ENCODE measurements at places on chromosomes 7 and 10. TPM values are rescaled to one million over a fixed set of nuclear protein-coding genes. Genes with fewer than 3 reads are reported as not detected.
A peak's percentile ranks its signal among the peaks of the same experiment; 100 is the strongest.

CREB5 gene
- 4.0 TPM for total RNA-seq

- peak; percentile 9 for DNase-seq
These were observed 41.5 kb upstream of the EBLN1 start for GRCh38 chr10:22259280-22259679.

DNA sequence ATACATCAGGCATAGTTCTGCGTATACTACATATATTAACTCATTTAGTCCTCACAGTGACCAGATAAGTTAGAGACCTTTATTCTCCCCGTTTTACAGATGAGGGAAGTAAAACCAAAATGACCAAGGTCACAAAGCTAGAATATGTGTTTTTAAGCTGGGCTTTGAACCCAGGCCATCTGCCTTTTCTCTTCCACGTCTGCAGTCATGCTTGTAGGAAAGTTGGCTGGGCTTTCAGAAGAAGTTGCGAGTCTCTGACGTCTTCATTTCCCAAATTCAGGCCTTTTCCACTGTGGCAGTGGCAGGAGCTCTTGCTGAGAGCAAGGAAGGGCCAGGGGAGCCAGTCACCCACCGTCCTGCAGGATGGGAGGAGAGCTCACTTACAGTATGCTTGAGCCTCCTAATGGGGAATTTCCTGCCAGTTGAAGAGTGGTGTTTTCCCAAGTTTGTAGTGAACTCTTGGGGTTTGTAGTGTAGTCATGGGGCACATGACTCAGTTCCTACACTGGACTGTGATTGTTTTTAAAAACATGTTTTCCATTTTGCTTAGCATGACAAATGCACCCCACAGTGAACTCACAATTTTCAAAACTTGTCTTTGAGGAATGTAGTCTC lies 34.2 kb downstream of the CYP17A1 start:
- peak; percentile 63 for DNase-seq

DNA sequence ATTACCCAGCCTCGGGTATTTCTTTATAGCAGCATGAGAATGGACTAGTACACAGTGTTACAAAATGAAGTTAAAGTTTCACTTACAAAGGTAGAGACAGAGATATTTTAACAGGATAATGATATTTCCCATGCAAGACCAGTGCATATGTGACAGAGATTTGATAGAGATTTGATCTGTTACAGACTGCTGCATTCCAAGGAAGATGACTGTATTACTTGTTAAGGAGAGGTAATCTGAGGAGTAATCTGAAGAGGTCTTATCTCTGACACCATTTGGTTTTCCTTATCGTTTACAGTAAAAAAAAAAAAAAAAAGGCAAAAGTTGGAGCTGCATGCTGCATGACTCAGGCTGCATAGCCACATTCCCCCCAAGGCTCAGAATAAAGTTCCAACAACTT lies 289.6 kb downstream of the POM121L12 start:
- no peak for DNase-seq

TTYH3 gene
- 29.1 TPM for total RNA-seq

GNB2 gene
- total RNA-seq = 115 TPM

Data from myocyte (in vitro differentiated cells).